Umbilical cord (tissue), 2 donors: ENCODE measurements at places on chromosomes 1 and 21. TPM values are rescaled to one million over a fixed set of nuclear protein-coding genes. Genes with fewer than 3 reads are reported as not detected.
A peak's percentile ranks its signal among the peaks of the same experiment; 100 is the strongest.

DNA sequence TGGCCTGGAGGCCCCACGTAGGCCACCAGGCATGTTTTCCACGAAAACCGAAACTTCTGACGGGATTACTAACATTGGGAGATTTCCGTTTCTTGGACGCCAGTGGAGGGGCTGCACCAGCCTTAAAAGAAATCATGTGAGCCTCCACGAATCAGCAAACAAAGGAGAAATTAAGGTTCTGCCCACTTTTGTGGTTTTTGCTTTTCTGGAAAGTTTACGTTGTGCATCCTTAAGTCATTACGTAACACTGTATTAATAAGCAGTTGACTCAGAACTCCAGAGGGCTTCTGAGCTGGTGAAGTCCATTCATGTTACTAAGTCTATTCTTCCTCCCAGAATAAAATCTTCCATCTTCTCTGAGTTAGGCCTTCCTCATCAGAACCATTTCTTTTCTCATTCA lies 168.5 kb downstream of the PSMG1 start:
- DNase-seq: peak; percentile 57

CRP gene
- 0.48 TPM for total RNA-seq

GRCh38 chr1:16279186-16279585 lies 42.2 kb upstream of the CPLANE2 start:
- no peak for DNase-seq

- DNase-seq: no peak
Observed at GRCh38 chr1:15100880-15101760, 52.4 kb upstream of the TMEM51 start.

GRCh38 chr1:192958871-192959270 lies 100.3 kb downstream of the UCHL5 start:
- DNase-seq: no peak

NPPB gene
- total RNA-seq: not detected

GRCh38 chr21:36554411-36555157 lies 74.7 kb upstream of the CLDN14 start:
- no peak for DNase-seq

DNA sequence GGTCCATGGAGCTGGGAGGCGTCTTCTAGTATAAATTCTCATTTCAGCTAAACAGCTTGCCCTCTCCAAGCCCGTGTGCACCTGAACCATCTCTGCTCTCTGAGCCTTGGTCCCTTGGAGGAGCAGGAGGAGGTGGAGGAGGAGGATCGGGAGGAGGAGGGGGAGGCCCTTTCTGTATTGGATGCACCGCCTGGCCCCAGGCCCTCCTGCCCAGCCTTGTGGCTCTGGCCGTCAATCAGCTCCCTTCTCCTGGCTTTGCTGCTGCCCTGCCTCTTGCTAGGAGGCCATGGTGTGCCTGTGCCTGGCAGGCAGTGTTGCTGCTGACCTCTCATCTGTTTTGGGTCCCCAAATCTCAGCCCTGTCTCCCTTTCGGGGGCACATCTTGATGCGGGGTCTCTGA lies 9.0 kb downstream of the COL18A1 start:
- no peak for DNase-seq

- no peak for DNase-seq
Observed at GRCh38 chr1:58754073-58754613, 29.7 kb downstream of the JUN start.

SYT2 gene
- 1.7 TPM for total RNA-seq

- peak; percentile 40 for DNase-seq
Observed at GRCh38 chr1:204828352-204828850, 42.3 kb upstream of the NFASC start.

DNA sequence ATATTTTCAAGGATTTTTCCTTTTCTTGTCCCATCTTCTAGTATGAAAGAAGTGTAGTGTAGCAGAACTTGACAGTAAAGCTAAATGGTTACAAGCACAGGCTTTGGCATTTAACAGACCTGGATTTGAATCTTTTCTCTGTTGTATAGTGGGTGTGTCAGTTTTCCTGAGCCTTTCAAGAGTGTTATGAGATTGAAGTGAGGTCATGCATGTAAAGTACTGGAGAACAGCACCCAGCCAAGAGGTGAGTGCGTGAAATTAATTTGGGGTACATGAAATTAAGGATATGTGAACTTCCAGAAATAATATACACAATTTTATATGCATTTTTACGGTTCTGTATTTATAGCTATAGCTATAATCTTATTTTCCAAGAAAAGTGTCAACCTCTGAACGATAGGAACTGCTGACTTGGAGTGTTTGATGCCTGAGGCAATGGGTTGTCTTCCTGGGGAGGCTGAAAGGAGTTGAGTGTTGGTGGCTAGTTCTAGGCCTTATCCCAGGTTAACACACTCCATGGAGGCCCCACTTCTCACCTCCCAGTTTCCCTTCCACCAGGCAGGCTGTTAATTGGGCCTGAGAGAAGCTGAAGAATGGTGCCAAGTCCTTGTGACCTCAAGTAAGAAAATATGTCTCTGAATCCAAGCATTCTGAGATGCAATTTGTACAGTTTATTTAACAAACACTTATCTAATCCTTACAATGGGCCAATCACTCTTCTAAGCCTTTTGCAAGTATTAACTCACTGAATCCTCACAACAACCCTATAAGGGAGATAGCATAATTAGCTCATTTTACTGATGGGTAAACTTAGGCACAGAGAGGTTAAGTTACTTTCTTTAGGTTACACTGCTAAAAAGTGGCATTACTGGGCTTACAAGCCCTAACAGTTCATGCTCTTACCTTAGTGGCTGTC lies 4.4 kb downstream of the ROR1 start:
- no peak for DNase-seq

TSPAN1 gene
- total RNA-seq: not detected

- DNase-seq: peak; percentile 51
Observed at GRCh38 chr1:111503585-111504060, at the start of the genes ADORA3 and TMIGD3. TSS of gene ADORA3 (minus strand) at chr1:111503633. CDS start at chr1:111503354, 279 bp downstream. TSS of gene TMIGD3 (minus strand) at chr1:111503633. CDS start at chr1:111503354, 279 bp downstream.

CHIA gene
- total RNA-seq: 5.3 TPM

GRCh38 chr1:207959141-207959825 lies 48.4 kb upstream of the CD34 start:
- DNase-seq: peak; percentile 63

DNA sequence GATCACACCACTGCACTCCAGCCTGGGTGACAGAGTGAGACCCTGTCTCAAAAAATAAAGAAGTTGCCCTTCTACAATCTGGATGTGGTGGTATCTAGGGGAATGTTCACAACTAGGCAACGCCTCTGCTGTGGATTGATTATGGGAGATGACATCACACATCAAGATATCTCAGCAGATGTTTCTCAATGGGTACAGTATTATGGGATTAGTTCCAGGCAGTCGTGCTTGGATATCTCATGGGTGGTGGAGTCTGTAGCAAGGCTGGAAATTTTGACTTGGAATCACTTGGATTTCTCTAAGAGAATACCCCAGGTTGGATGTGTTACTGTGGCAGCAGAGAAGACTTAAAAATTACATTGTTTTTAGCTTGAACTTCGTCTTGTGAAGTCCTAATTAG lies 7.7 kb downstream of the IFNAR2 start:
- no peak for DNase-seq

GRCh38 chr1:225877580-225877979 lies 4.6 kb downstream of the TMEM63A start:
- DNase-seq: peak; percentile 50

DNA sequence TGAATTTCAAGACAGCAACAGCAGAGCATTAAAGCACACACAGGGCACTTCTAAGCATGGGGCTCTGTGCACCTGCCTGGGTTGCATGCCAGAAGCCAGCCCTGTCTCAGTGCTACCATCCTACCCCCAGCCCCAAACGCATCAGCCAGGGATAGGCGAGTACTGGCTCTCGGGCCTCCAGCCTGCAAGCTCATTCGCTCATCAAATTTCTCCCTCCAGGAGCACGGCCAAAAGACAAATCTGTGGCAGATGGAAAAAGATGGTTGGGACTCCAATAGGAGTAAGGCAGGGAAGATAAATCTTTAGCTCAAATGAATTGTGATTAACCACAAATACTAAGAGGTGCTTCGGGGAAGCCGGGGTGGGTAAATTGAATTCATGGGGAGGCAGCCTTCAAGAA lies 189.6 kb downstream of the KAZN start:
- DNase-seq: no peak

GRCh38 chr1:34709547-34709946 lies 45.3 kb upstream of the GJB5 start:
- no peak for DNase-seq

- no peak for DNase-seq
Observed at GRCh38 chr1:213277036-213277435, 226.0 kb downstream of the RPS6KC1 start.

DNA sequence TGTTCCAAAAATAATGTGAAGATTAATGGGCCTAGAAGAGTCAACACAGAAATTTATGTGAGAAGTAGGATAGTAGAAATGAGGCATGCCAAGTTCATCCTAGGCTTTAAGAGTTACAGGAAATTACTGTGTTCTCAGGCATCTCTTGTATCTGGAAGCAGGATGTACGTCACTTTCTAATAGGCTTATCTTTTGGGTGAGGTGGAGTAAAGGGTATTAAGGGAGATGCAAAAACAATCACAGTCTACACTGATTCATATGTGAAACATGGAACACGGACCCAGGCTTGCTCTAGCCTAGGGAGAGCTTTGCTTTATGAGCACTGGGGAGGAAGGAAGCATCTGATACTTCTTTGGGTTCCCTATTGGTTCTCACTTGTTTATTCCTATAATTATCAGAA lies 84.5 kb upstream of the RGS4 start:
- DNase-seq: peak; percentile 11

DNA sequence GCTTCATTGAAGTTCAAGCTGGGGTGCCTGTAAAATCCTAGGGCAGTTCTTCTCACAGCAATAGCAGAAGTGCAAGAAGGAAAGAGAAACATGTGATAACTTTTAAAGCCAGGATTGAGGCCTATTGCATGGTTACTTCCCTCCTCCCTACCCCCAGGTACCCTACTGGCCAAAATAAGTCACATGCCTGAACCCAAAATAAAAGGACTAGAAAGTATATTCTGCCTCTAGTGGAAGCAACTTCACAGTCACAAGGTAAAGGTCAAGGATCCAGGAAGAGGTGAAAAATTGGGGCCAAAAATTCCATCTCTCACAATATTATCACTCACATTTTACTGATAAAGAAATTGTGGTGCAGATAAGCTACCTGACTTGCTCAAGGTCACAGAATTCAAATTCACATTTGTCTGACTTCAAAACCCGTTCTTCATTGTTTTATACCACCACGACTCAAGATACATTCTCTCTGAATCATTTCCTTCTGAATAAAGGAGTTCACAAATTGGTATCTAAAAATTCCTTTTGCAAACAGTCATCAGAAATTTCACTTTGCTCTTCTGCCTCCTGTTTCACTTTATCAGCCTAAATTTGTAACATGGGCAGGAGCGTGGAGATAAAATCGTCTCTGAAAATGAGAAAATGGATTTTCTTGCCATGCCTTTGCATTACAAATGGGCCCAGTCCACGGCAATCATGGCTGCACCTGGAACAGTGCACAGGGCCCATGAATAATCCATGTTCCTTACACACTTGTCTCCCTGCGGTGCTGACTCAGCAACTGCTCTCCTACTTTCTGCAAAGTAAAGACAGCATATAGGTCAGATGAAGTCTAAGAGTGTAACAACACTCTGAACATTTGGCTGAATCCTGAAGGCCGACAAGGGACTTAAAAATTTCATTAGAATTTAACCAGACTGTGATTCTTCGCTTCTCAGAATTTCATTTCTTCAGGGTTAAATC lies 485.3 kb upstream of the NFIA start:
- no peak for DNase-seq

DNA sequence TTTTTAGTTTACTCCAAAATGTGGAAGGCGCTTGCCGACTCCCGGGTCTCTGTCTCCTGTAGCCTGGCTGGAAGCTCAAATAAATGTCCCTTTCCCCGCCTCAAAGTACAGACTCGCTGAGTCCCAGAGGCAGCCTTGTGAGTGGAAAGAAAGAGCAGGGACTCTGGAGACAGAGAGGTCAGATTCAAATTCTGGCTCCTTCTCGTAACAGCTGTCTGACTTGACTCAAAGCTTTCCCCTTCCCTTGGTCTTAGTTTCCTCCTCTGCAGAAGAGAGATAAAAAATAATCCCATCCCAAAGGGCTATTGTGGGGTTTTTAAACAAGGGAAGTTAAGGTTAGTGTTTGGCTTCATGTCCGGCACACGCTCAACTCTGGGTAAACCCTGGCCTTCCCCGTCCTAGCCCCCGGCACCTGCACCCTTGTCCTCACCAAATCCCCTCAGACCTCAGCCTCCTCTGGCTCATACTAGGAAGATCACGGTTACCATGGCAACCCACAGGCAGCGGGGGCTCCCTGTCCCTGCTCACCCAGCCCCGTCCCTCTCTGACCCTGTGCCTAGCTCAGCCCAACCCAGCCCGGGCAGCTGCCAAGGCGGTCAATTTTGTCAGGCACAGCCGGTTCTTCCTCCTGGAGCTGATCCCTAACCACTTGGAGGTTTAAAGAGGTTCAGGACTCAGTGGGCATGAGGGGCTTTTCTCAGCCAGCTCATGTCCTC lies 49.2 kb upstream of the IGSF21 start:
- no peak for DNase-seq

GRCh38 chr1:62437273-62437940 lies 558 bp downstream of the USP1 start:
- no peak for DNase-seq

DNA sequence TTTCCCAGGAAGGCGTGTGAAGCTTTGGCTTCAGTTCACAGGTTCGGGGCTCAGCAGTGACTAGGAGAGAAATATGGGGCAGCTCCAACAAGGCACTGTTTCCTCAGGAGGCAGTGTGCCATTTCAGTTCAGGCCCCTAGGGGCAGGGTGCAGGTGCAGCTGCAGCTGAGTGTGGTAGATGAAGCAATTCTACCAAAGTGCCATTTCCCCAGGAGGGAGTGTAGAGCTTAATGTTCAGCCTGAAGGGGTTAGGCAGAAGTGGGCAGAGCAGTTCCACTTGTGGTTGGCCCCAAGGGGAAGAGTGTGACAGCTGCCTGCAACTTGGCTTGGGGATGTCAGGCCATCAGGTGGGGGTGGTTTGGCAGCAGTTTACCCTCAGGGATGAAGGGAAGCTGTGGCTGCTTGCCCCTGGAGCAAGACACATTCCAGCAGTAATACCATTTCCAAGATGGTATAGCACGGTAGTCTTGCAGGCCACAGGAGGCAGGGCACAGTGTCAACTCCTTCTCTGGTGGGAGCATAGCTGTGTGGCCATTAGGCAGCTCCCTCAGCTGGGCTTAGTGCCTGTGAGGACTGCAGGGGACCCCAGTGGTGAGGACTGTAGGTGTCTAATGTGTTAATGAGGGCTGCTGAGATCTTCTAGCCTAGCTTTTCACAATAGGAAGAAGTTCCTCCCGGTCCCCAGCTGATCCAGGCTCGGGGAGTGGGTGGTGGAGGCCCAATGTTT lies 34.7 kb downstream of the RGSL1 start:
- no peak for DNase-seq

DNA sequence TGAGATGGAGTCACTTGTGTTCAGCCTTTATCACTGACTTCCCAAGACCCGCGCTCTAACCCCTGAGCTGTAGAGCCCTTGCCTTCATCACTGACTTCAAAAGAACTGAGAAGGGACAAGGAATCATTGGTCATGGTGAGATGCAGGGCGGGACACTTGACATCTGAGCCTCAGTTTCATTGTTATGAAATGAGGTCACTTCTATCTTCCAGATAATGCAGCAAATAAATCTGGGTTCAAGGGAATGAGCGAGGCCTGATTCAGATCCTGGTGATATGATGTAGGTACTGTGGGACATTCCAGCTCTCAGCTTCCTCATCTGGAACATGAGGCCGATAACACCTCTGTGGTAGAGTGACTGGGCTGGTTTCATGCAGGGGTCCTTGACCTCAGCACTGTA lies 13.8 kb downstream of the KAZN start:
- DNase-seq: no peak

- DNase-seq: no peak
Observed at GRCh38 chr21:21406921-21407320, 408.7 kb downstream of the NCAM2 start.
